SW480 (cell line): ENCODE measurements at places on chromosomes 5 and 9.
A peak's percentile ranks its signal among the peaks of the same experiment; 100 is the strongest.

DNA sequence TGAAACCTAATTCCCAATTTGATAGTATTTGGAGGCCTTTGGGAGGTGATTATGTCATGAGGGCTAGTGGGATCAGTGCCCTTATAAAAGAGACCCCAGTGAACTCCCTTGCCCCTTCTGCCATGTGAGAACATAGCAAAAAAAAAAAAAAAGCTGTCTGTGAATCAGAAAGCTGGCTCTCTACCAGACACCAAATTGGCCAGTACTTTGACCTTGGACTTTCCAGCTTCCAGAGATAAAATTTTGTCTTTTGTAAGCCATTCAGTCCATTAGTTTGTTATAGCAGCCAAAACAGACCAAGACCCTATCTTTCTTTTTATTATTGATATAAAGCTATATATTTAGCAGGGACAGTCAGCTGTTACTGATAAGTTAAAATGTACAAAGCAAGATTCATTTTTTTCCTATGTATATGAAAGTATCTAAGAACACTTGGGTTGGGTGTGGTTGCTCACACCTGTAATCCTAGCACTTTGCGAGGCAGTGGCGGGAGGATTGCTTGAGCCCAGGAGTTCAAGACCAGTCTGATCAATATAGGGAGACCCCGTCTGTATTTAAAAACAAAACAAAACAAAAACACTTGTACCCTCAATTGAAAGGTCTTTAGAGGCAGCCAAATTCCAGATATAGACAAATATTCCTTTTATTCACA, 8.1 kb upstream of the C5orf24 start:
- DNase-seq: no peak

- DNase-seq: peak; percentile 86
Observed at GRCh38 chr5:124599028-124599973, 147.1 kb downstream of the ZNF608 start.

- no peak for DNase-seq
Observed at GRCh38 chr5:172299916-172300439, 16.4 kb upstream of the UBTD2 start.

GRCh38 chr5:87278590-87279100, 11.0 kb downstream of the RASA1 start:
- DNase-seq: no peak

- no peak for DNase-seq
Observed at GRCh38 chr5:68891718-68892117, 202.1 kb upstream of the SLC30A5 start.

GRCh38 chr9:16485160-16485559, 385.3 kb downstream of the BNC2 start:
- DNase-seq: no peak

GRCh38 chr9:77424993-77425392, 223.1 kb downstream of the GNA14 start:
- no peak for DNase-seq
